B cell (primary cell): ENCODE measurements at places on chromosomes 12 and 14.

DNA sequence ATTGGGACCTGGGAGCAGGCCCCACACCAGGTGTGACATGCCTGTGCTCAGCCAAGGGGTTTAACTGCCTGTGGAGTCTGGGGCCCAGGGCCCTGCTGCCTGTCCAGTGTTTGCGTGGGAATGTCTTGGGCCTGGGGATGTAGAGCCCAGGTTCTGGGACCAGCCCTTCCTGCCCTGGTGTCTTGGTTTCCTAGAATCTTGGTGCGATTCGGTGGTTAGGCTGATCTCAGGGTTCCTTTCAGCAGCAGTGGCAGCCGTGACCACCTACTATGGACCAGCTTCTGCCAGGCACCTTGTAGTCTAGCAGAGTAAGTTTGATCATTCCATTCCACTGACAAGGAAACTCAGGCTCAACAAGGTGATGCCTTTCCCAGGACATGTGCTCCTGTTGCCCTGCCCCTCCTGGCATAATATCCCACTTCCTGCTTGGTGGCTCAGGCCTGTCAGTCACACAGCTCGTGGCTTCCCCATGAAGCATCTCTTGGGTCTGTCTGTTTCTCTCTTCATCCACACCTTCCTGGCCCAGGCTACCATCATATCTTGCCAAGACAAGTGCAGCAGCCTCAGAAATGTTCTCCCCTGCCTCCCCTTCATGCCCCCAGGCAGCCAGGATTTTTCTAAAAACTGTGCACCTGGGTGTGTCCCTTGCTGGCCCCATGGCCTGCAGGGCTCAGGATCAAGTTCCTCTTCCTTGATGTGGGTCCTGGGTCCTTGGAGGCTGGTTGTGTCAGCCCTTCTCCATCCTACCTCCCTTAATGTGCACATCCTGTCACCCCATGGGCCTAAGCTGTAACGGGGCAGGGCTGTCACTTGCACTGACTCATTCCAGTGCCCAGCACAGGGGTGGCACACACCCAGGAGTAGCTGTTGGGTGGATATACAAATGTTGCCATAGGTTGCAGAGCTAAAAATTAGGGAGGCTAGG, 101.6 kb downstream of the SLC25A47 start:
- no peak for DNase-seq

DNA sequence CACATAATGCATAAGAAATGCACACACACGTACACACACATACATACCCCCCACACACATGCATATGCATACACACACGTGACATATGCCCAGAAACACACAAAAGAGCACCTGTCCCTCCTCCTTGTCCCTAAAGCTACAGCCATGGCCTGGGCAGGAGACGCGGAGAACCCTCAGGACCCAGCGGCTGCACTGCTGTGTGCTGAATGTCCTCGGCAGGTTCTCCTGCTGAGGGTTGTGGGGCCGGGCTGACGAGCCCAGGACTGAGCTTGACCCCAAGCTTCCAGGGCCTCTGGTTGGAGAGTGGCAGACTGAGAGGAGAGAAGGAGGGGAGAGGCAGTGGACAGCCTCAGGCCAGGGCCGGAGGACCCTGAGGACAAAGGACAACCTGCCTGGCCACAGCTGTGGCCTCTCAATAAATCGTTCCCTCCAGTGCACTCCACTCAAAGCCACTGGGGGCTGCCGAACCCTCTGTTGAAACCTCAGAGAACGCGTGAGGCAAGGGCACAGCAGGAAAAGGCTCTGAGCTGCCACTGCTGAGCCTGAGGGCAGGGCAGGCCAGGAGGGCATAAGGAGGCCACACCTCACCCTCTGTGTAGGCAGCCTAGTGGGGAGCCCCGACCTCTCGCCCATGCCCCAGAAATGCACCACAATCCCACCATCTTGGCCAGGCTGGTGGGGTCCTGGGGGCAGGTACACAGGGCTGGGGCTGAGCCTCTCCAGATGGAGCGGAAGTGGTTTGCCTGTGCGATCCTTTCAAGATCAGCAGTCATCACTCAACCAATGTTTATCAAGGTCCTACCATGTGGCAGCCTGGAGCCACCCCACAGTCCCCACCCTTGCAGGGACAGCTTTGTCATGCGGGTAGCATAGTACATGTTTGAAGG, 3.1 kb downstream of the CACNA2D4 start:
- peak; percentile 9 for DNase-seq

- no peak for DNase-seq
These were observed 7.3 kb upstream of the FAM234B start for GRCh38 chr12:13036881-13037280.

GRCh38 chr14:21203470-21204166, 47.8 kb upstream of the OR5AU1 start:
- no peak for DNase-seq

DNA sequence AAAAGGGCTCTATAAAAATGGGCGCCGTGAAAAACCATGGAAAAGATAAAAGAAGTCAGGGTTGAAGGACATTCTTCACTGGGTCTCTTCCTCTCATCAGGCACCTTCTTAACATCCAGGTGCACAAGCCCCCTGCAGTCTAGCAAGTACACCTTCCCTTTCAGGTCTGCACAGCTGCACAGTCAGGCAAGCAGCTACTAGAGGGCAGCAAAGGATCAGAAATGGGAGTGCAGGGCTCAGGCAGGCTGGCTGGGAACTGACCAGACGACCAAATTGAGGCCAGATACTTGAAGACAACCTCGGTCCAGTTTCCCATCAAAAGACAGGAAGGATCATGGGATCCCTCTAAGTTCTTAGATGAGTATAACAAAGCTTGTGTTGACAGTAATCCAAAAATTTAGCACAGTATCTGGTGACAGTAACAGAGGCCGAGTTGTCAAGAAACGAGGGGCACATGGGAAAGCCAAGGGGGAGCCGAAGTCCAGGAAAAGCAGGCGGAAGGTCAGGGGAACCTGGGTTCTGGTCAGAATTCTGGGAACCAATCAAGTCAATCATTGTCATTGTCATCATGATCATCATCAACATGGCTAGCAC, 10.1 kb upstream of the GRIP1 start:
- DNase-seq: peak; percentile 55

- no peak for DNase-seq
These were observed 64.8 kb upstream of the YARS2 start for GRCh38 chr12:32820376-32820931.

DNA sequence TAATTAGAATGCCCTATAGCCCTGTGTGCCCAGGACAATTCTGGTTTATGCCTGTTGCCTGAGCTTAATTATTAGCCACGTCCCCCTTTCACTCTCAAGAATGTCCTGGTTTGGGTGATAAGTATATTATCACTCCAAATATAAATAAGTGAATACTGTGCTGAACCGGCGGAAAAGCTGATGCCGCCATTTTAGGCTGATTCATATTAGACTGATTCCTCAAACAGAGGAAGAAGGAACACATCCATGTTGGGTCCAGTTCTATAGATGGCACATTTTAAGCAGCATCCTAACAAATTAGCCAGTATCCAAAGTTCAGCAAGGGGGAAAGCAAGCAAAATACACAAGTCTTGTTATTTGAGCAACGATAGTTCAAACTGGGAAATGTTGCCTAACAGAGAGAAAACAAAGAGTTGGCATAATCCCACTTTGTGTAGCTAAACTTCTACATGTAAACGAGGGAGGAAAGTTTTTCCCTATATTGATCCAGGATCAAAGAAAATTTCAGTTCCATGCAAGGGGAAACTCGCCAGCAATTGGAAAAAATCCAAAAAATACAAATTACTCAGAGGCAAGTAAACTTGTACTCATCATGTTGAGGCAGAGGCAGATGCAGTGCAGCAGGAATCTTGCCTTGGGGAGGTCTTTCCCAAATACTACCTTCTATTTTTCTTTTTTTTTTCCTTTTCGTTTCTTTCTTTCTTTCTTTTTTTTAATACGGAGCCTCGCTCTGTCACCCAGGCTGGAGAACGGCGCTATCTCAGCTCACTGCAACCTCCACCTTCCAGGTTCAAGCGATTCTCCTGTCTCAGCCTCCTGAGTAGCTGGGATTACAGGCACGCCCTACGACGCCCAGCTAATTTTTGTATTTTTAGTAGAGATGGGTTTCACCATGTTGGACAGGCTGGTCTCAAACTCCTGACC, 96.2 kb downstream of the ITPR2 start:
- no peak for DNase-seq

DNA sequence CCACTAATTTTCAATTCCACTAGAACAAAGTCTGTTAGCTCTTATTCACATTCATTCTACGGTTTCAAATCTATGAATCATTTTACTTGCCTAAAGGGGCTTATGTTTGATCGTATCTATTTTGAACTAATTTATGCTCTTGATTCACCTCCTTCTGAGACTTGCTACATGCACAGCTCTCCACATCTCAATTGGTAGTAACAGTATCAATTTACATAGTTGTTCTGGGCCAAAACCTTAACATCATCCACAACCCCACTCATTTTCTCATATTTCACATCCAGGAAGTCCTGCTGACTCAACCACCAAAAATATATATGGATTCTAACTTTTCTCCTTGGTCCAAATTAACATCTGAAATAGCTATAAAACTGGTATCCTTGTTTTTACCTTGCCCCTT, 208.6 kb downstream of the RASSF9 start:
- DNase-seq: no peak

DNA sequence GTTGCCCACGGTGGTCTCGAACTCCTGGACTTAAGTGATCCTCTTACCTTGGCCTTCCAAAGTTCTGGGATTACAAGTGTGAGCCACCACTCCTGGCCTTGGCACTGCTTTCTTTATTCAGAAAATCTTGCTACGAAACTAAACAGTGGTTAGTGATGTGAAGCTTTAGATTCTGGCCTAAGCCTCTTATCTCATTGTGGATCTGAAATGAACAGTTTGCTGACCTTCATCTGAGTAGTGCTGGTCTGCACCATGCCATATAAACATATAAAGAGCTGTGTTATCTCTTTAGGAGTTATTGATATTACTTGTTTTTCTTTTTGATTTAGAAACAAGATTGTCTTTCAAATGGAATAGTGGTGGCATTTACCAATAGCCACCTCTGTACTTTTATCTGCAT, 22.6 kb downstream of the SRGAP1 start:
- DNase-seq: no peak

- no peak for DNase-seq
These were observed 83.2 kb upstream of the SLC38A2 start for GRCh38 chr12:46455648-46456352.

- no peak for DNase-seq
These were observed 12.6 kb upstream of the SNX6 start for GRCh38 chr14:34642595-34642994.

DNA sequence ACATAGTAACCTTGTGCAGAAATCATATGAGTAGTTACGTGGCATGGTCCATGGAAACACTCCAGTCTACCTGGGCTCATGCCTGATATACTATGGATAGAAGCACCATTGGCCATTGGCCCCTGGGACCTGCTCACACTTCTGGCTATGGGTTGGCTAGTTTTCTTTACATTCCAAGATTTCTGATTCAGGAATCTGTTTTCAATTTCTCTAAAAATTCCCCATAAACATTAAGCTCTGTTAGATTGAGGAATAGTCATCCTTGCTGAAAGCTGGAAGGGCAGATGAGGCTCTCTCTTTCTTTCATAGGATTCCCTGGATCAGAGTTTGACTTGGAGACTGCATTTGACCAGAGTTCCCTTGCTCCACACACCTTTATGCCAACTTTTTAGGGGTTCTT, 37.3 kb upstream of the RAP1B start:
- no peak for DNase-seq

DNA sequence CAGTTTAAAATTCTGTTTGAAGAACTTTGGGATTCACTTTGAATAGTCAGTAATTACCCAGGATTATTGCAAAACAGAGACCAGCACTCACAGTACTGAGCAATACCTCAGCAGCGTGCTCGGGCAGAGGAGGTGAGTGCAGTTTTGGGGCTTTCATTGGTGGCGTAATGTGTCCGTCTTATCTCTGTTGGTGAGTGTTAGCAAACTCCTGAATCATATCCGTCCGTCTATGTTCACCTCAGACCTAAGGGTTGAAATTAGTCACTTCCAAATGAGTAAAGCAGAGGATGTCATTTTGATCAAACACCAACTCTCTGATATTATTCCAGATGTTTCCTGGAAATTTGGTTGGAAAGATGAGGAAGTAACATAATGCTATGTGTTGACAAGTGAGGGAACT, 82.8 kb downstream of the BORCS5 start:
- no peak for DNase-seq

DNA sequence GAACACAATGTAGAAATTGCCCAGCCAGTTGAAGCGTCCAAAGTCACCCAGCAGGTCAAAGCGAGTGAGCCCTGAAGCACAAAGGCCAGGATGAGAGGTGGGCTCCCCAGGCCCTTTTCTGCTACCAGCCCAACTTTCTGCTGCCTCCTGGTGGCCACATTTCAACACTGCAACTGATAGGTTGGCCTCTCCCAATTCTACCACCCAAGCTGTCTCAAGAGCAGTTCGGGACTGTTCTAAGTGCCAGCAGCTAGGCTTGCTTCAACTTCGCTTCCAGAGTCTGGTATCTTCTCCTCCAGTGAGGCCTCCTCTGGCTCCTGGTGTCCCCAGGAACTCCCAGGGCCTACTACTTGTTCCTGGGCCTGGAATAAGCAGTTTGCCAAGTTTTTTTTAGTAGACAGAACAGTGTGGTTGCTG, 3.4 kb upstream of the DHH start:
- peak; percentile 74 for DNase-seq

DNA sequence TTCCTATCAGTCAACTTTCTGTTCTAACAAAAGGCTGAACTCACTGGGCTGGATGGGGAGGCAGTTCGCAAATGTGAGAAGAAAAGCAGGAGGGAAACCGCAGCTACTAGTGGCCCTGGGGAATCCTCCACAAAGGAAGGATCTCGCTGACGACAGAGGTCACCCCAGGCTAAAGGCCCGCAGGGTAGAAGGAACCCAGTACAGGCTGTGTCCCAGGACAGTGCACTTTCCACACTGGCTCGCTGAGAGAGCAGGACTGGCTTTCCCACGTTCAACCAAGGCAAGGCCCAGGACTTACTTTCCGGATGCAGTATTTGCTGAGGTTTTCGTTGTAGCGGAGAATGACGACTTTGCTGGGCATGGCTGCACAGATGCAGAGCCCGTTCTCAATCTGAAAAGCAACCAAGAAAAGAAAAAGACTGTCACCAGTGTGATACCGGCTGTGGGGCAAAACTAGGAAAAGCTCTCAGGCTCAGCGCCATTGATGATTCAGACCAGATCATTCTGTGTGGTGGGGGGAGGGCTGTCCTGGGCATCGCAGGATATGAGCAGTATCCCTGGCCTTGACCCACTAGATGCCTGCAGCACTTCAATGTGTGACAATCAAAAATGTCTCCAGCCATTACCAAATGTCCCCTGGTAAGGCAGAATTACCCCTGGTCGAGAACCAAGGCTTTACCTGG, 36.3 kb downstream of the PRKAB1 start:
- no peak for DNase-seq

- DNase-seq: peak; percentile 45
These were observed 32.6 kb upstream of the PLEKHG3 start for GRCh38 chr14:64671591-64671990.

- DNase-seq: no peak
These were observed 9.1 kb downstream of the SNX6 start for GRCh38 chr14:34620839-34621238.

- DNase-seq: no peak
These were observed 71.2 kb downstream of the PPFIBP1 start for GRCh38 chr12:27595231-27595642.

- no peak for DNase-seq
These were observed 112.5 kb downstream of the MED13L start for GRCh38 chr12:116165036-116165425.
